ENCODE measurements at places on chromosomes 3 and 15.

- no peak for DNase-seq
Observed at GRCh38 chr3:50089609-50089945, 858 bp downstream of the RBM5 start.

DNA sequence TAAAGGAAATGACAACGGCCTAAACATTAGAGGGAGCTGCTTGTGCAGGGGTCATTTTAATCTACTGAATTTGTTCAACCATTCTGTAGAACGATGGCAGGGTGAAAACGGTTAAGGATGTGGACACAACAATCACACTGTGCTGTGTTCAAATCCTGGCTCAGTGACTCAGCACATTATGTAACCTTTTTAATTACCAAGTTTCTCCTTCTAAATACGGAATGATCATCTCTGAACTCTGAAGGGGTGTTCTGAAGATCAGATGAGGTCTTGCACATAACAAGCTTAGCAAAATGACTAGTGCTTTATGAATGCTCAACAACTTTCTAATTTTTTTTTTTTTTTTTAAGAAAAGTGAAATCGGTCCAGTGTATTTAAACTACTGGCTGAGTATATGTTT, 592.8 kb downstream of the FOXP1 start:
- no peak for DNase-seq

DNA sequence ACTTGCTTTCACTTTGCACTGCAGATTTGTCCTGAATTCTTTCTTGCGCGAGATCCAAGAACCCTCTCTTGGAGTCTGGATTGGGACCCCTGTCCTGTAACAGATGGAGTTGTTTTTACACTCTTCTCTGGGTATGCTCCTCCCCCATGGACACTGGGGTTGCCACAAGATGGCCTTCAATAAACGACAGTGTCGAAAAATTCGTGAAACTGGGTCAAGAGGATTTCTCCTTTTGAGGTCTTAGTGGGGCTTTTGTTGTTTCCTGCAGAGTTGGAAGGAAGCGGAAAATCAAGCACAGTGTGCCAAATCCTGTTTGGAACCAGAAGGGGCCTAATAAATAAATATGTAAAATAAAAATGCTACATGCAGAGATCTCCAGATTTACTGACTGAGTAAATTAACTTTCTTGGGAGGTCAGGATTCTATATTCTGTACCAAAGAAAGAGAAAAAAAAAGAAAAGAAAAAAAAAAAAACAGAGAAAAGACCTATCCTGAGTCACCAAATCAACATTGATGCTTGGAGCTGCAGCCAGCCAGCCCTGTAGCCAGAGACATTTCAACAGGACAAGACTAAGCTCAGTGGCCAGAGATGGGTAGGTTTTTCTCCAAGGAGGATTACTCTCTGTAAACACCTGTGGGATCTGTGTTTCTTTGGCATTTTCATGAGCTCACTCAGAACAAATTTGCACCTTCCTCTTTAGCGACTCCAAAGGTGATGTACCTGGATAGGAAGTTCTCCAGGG, 24.8 kb downstream of the CCDC80 start:
- DNase-seq = no peak

DNA sequence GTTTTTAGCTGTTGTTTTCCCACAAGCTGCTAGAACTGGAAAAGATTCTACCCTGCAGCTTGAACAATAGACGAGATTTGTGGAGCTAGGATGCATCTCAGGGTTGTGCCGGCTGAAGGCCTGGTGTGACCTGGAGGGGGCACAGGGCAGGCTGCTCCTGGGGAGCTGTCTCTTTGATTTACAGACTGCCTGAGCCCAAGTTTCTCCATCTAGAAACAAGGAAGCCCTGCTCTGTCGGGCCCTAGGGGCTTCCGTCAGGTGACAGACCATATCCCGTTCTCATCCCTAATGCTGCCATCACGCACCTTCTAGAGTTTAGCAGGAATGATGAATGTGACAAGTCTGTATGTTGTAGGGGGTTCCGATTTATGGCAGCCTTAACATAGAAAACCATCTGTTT, 7.9 kb upstream of the CPNE9 start:
- DNase-seq = no peak

GRCh38 chr3:52444860-52445793, at the start of gene SEMA3G:
SEMA3G (minus strand) TSS chr3:52445103; CDS start chr3:52445027, 76 bp downstream.
- peak; percentile 72 for DNase-seq

GRCh38 chr3:130900959-130901358, 7.1 kb downstream of the ATP2C1 start:
- DNase-seq = no peak

GRCh38 chr15:95446854-95447253, 883.6 kb upstream of the NR2F2 start:
- peak; percentile 1 for DNase-seq

DNA sequence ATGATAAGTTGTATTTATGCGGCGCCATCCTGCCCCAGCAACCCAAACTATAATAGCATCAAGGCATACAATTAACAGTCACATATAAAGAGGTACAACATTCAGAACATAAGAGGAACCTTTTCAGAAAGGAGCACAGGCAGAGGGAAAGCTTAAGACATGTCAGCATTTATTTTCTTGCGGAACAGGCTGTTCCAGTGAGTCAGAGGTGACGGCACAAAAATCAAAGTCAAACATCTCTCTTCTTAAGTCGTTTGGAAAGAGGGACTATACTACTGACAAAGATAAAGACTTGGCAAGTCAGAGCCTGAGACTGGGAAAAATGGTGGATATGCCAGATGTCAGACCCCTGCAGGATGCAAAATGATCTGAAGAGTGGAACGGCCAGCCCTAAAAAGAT, 128.4 kb downstream of the CTNNB1 start:
- no peak for DNase-seq

- DNase-seq = peak; percentile 10
Observed at GRCh38 chr3:72892870-72893269, 5.0 kb downstream of the GXYLT2 start.

DNA sequence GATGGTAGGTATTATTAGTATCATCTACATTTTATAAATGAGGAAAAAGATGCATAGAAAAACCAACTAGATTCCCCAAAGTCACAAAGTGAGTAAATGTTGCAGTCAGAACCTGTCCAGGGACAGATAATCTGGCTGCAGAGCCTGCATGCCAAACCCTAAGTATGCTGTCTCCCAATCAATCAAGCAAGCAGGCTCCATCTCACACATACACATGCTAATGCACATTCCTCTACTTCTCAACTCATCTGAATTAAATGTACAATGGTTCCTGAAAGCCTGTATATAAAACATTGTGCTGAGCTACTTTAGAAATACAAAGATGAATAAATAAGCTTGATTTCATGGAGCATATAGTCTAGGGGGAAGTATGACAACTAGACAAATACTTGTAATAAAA, 101.0 kb downstream of the CBLB start:
- DNase-seq = no peak

DNA sequence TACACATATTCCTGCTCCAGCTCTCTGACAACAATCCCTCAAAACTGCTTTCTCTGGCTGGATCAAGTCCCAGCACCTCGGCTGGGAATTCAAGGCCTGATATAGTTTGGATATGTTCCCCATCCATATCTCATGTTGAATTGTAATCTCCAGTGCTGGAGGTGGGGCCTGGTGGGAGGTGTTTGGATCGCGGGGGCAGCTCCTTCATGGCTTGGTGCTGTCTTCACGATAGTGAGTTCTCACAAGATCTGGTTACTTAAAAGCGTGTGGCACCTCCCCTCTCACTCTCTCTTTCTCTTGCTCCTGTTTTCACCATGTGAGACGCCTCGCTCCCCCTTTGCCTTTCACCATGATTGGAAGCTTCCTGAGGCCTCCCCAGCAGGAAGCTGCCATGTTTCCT, 47.4 kb upstream of the SYN2 start:
- no peak for DNase-seq

- no peak for DNase-seq
Observed at GRCh38 chr3:86954226-86954625, 36.7 kb downstream of the VGLL3 start.

GRCh38 chr3:147246906-147247305, 159.4 kb downstream of the ZIC4 start:
- no peak for DNase-seq
